Activated CD4-positive, alpha-beta memory T cell treated with anti-CD3 and anti-CD28 coated beads, Interleukin-2, amount 10 ng/mL, durations not matched to agents 7 days and 5 days (primary cell): ENCODE measurements at places on chromosomes 2 and 18. TPM values are rescaled to one million over a fixed set of nuclear protein-coding genes. Genes with fewer than 3 reads are reported as not detected.

GRCh38 chr18:35106845-35107148, 65.6 kb downstream of the MAPRE2 start:
- H3K4me1 ChIP-seq = no peaks in the 10 kb centered on the region
- peaks cover 21% of the 10 kb centered on the region for H3K36me3 ChIP-seq
- no peak overlapping the region for H3K27ac ChIP-seq
- no peak overlapping the region for H3K4me3 ChIP-seq
- DNase-seq = no peak

GRCh38 chr18:55866886-55867285, 278.9 kb upstream of the TCF4 start:
- no peaks in the 10 kb centered on the region for H3K36me3 ChIP-seq
- H3K4me1 ChIP-seq = no peaks in the 10 kb centered on the region
- H3K4me3 ChIP-seq = no peak overlapping the region
- H3K27ac ChIP-seq = no peak overlapping the region

DNA sequence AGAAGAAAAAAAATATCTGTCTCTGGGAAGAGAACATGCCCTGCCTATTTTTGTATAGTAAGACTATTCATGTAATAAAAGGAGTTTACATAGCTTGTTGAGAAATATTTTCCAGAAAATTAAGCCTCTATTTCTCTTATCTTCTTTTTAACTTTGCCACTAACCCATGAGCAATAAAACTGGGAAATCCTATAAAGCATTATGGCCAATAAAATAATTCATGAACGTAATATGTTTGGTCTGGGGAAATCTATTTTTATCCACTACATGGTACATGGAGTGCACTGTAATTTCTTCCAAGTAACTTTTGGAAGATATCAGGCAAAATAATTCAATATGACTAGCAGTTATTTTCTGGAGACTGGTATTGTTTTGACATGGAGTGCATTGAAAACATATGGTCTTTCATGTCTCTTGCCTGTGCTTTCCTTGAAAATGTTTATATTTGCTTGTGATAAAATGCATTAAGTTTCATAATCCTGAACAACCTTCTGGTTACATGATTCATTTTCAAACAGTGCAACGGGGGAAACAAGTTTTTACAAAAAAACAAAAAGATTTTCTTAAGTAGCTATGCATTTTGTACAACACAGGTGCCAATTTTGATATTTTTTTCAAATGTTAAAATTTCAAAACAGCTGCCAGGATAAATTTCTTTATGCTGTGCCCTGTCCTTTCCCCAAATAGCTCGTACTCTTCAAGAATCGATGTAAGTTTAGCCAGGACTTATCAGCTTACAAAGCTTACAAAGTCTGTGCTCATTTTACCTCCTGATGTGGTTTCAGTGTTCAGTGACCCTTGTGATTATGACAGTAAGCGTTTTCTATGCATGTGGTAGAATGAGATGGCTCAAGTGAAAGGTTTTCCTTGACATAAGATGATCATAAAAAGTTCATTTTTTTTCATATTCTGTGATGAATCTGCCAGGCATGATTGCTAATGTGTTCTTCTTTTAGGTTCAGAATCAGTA, 194.5 kb downstream of the UBE2E3 start:
- peak overlapping the region; percentile 53 for H3K27ac ChIP-seq
- H3K27me3 ChIP-seq = no peaks in the 10 kb centered on the region
- H3K36me3 ChIP-seq = peaks cover 40% of the 10 kb centered on the region

The VWA3B gene
- not detected for total RNA-seq

GRCh38 chr2:76793647-76794334, 728.4 kb downstream of the LRRTM4 start:
- no peaks in the 10 kb centered on the region for H3K36me3 ChIP-seq
- no peaks in the 10 kb centered on the region for H3K27me3 ChIP-seq
- H3K4me3 ChIP-seq = no peak overlapping the region
- no peak overlapping the region for H3K27ac ChIP-seq
- no peaks in the 10 kb centered on the region for H3K4me1 ChIP-seq
- DNase-seq = no peak

DNA sequence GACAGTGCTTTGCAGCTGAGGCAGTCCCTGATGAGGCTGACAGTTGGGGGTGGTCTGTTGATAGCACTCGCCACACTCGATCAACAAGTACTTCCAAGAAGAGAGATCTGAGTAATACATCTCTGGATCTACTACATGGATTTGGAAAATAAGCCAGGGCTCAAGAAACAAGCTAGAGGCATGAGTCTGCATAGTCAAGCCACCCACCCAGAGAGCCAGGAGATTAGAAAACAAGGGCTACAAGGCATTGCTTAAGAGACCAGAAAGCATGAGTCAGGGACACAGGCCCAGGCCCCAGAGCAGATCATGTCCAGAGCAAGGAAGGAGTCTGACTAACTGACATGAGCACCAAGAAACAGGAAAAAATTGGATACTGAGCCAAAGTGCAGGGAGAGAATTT, 196.9 kb upstream of the CWC22 start:
- H3K36me3 ChIP-seq = no peaks in the 10 kb centered on the region
- H3K4me3 ChIP-seq = no peak overlapping the region
- H3K4me1 ChIP-seq = no peaks in the 10 kb centered on the region
- no peak for DNase-seq

DNA sequence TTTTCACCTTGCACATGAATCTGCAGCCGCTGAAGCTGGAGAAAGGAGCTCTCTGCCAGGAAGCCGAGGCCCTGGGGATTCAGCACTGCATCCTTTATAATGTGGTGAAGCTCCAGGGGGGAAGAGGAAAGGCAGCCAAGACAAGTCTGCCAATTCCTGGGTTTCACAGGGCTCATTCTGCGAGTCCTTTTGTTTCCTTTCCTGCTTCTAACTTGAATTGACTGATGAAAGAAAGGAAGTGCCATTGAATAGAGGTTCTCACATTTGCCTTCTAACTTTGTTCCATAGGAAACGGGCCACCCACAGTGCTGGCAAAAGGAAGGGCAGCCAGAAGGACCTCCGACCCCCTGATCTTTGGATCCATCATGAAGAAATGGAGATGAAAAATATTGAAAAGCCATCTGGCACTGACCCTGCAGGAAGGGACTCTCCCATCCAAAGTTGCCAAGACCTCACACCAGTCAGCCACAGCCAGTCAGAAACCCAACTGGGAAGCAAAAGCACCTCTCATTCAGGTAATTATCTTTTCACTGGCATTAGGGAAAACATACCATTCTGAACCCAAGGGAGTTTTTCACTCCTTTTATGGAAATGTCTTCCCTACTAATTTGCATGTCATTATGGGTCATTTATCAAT, 765.4 kb downstream of the MBD2 start:
- no peaks in the 10 kb centered on the region for H3K4me1 ChIP-seq
- H3K4me3 ChIP-seq = no peak overlapping the region
- no peaks in the 10 kb centered on the region for H3K27me3 ChIP-seq
- DNase-seq = no peak
- no peaks in the 10 kb centered on the region for H3K36me3 ChIP-seq
- no peak overlapping the region for H3K27ac ChIP-seq

DNA sequence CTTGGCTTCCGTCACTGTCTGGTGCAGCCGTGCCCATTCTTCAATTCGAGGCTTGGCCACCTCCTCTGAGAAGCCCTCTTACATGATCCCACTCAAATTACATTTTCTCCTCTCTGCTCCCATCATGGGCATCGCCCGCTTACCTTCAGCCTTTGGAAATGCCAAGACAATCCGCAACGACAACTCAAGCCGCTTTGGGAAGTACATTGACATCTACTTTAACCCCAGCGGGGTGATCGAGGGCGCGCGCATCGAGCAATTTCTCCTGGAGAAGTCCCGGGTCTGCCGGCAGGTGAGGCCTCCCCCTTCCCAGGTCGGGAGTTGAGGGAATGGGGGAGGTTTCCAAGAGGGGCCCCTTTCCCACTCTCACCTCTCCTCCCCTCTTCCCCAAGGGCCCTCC, 38.3 kb downstream of the MYO7B start:
- no peak for DNase-seq
- H3K27me3 ChIP-seq = peaks cover 50% of the 10 kb centered on the region
- no peak overlapping the region for H3K4me3 ChIP-seq
- H3K4me1 ChIP-seq = peaks cover 3% of the 10 kb centered on the region
- H3K27ac ChIP-seq = no peak overlapping the region

The CNDP1 gene
- not detected for total RNA-seq

GRCh38 chr18:62832282-62832681, 116.9 kb downstream of the PHLPP1 start:
- H3K36me3 ChIP-seq = peaks cover 5% of the 10 kb centered on the region
- no peak overlapping the region for H3K4me3 ChIP-seq
- H3K27me3 ChIP-seq = no peaks in the 10 kb centered on the region
- H3K27ac ChIP-seq = no peak overlapping the region
- DNase-seq = no peak

The LBX2 gene
- 1.2 TPM for total RNA-seq

DNA sequence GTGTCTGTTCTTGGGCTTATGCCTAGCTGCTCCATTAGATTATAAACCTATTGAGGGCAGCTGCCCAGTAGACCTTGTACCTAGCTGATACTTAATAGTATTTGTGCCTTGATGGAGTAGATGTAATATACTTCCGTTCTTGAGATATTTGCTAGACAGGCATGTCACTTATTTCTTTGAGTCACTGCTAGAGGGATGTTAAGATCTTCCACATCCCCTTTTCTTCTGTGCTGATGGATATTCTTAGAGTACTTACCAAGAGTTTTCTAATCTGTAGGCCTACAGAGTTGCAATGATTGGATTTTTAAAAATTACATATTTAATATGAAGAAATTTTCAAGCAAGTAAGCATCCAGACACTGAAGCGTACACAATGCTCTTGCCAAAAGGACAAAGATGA, 226.7 kb downstream of the TPGS2 start:
- H3K36me3 ChIP-seq = no peaks in the 10 kb centered on the region
- no peak for DNase-seq
- H3K27ac ChIP-seq = no peak overlapping the region
- no peaks in the 10 kb centered on the region for H3K4me1 ChIP-seq
- no peak overlapping the region for H3K4me3 ChIP-seq

GRCh38 chr18:45962866-45963265, 4.3 kb downstream of the EPG5 start:
- H3K27ac ChIP-seq = peak overlapping the region; percentile 83
- H3K27me3 ChIP-seq = no peaks in the 10 kb centered on the region
- H3K4me1 ChIP-seq = peaks cover 66% of the 10 kb centered on the region
- no peak for DNase-seq

DNA sequence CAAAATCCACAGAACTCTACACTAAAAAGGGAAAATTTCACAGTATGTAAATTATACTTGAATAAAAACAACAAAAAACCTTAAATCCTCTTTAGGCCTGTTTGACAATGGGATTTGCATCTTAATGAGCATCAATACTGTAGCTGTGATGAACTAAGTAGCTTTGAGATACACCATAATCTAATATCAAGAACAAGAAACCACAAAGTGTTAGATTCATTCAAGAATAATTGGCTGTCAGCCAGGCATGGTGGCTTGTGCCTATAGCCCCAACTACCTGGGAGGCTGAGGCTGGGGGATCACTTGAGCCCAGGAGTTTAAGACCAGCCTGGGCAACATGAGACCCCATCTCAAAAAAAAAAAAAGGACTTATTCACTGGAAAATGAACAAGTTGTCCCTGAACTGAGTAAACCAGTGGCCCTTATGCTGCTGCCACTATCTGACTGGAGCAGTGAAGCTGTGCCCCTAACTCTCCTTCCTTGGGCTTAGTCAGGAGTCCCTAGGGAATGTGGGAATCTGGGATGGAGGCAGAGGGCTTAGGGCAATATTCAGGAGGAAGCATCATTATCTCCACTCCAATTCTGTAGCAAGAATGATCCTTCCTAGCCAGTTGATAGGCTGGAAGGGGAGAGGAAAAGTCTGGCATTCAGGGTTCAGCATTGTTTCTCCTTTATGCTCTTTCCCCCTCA, 88.5 kb downstream of the PRKCE start:
- no peaks in the 10 kb centered on the region for H3K36me3 ChIP-seq
- no peak overlapping the region for H3K27ac ChIP-seq
- H3K27me3 ChIP-seq = no peaks in the 10 kb centered on the region
- H3K4me1 ChIP-seq = no peaks in the 10 kb centered on the region
- no peak for DNase-seq

The IL18R1 gene
- total RNA-seq = 24.0 TPM

- no peak overlapping the region for H3K27ac ChIP-seq
- no peaks in the 10 kb centered on the region for H3K27me3 ChIP-seq
- H3K4me3 ChIP-seq = no peak overlapping the region
Observed at GRCh38 chr2:15645720-15646385, 54.2 kb downstream of the DDX1 start.

- no peak overlapping the region for H3K4me3 ChIP-seq
- H3K27me3 ChIP-seq = no peaks in the 10 kb centered on the region
- no peak for DNase-seq
Observed at GRCh38 chr2:148416248-148416647, 228.3 kb upstream of the EPC2 start.

DNA sequence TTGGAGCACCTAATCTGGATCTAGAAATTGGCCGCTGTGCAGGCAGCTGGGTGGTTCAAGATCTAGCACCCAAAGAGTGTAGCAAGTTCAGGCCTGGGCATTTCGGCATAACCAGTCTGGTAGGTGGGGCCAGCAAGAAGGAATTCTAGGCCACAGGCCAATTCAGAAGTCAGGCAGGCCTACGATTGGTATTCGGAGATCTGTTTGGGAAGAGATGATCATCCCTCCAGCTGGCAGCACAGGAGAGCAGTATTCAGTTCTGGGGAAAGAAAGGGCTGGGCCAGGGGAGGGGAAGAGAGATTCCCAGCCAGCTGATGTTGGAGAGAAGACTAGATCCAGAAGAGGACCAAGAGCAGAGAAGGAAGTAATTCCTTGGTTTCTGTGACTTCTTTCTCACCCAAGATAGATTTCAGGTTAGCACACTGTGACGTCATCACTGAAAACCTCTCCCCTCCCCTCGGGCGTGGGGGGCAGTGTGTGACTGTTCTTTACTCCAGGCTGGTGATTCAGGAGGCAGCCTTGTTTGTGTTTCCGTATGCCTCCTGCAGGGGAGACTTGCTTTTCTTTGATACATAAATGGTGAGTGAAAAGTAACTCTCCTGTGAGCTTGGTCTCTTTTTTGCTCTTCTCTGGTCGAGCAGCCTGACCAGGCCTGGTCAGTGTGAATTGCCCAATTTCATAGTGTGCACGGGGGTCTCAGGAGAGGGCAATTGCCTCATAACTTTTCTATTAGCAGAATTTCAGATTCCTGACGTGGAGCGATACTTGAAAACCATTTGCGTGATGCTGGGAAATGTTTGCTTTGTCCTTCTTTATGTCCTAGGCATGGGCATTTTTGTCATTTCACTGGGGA, 61.1 kb downstream of the MEIS1 start:
- no peak overlapping the region for H3K4me3 ChIP-seq
- no peak overlapping the region for H3K27ac ChIP-seq
- DNase-seq = no peak
- H3K4me1 ChIP-seq = no peaks in the 10 kb centered on the region
- H3K36me3 ChIP-seq = no peaks in the 10 kb centered on the region

GRCh38 chr18:62372156-62372555, 47.0 kb downstream of the TNFRSF11A start:
- H3K4me3 ChIP-seq = no peak overlapping the region
- no peak overlapping the region for H3K27ac ChIP-seq
- no peaks in the 10 kb centered on the region for H3K27me3 ChIP-seq
- no peak for DNase-seq
- peaks cover 64% of the 10 kb centered on the region for H3K4me1 ChIP-seq
- peaks cover 61% of the 10 kb centered on the region for H3K36me3 ChIP-seq
